Fibroblast of skin of right biceps (primary cell): ENCODE measurements at places on chromosomes 1 and 21.
A peak's percentile ranks its signal among the peaks of the same experiment; 100 is the strongest.

DNA sequence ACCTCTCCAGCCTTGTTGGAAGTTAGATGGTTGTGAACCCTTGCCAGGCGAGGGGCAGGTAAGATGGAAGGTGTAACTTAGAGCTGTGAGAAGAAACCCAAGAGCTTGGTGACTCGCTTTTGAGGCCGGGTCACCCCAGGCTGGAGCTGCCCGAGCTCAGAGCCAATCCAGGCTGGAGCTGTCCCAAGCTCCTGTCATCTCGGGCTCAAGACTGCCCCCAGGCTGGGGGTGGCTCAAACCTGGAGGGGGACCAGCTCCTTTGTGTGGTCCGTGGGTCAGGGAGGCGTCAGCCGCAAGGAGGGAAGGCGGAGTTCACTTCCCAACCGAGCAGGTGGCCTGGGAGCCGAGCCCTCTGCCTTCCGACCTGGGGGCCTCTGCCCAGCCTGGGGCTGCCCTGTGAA lies 2.0 kb downstream of the HUNK start:
- no peak for DNase-seq

GRCh38 chr1:62735491-62736171 lies 47.4 kb upstream of the DOCK7 start:
- peak; percentile 90 for DNase-seq

DNA sequence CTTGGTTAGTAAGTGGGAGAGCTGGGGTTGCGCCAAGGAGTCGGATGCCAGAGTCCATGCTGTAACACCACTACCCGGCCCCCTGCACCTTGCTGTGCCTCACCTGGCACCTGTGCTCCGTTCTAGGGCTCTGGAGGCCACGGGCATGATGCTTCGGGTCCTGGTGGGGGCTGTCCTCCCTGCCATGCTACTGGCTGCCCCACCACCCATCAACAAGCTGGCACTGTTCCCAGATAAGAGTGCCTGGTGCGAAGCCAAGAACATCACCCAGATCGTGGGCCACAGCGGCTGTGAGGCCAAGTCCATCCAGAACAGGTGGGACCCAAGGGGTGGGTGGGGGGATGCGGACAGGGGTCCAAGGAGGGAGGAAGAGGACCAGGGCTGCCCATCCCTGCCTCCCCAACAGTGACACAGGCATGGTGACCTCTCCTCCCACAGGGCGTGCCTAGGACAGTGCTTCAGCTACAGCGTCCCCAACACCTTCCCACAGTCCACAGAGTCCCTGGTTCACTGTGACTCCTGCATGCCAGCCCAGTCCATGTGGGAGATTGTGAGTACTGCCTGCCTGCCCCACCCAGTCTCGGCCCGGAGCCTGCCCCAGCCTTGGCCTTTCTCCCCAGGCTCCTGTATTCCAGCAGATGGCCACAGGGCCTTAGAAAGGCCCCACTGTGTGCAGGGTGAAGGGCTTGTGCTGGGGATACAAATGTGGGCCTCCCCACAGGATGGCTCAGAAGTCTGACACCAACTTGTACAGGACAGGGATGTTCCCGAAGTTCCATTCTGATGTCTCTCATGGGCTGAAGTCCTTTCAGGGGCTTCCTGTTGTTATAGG lies 9.6 kb upstream of the HTR6 start:
- no peak for DNase-seq

DNA sequence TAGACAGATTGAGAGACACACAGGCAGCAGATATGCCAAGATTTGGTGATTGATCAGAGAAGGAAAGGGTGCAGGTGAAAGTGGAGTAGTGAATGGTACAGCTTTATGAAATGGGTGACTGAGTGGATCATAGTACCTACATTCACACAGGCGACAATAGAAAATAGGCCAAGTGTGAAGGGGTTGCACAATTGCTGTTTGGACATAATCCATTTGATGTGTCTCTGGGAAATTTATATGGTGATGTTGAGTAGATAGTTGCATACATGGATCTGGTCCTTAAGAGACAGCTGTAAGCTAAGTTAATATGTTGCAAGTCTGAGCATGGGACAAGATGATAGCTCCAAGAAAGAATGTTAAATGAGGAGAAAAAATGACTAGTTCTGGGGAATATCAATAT lies 118.6 kb upstream of the COP1 start:
- no peak for DNase-seq

DNA sequence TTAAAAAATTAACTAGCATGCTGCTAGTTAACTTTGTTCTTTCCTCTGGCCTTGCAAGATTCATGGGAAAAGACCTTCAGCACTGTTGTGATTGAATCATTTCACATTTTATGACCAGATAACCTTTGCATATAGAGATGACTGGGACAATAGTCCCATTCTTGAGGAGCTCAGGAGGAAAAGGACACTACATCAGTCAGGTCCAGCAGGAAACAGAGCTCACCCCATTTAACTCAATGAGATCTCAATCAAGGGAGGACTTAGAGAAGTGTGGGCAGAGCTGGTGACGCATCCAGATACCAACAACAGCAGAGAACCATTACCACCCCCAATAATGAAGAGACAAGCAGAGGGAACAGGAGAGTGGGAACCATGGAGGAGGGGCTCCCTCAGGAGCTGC lies 109.4 kb upstream of the GUCA2B start:
- DNase-seq = no peak

DNA sequence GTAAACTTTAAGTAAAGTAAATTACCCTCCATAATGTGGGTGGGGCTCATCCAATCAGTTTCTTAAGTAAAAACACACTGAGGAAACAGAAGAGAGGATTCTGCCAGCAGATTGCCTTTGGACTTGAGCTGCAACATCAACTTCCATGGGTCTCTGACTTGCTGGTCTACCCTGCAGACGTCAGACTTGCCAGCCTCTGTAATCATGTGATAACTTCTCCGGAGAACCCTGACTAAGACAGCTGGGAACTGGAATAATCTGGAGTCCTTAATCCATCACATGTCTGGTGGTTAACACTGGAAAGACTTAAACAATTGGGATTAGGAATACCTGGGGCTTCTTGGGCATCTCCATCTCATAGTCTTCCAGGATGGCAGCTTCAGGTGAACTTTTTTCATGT lies 13.2 kb upstream of the CEP350 start:
- no peak for DNase-seq

DNA sequence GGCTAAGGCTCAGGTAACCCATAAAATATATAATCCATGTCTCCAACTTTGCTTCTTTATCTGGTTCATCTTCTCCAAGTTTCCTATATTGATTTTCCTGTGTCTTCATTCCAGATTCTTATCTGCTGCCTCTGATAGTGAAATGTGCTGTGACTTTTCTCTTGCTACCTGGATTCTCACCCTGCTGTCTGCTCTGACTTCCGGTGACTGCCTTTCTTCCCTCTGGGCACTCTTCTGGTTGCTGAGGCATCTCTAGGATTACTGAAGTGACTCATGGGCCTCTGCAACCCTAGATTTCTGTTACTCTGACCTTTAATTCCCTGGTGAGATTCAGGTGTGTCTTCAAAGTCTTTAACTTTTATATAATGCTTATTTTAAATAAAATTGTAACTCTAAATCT lies 46.9 kb downstream of the GIPC2 start:
- DNase-seq = no peak

DNA sequence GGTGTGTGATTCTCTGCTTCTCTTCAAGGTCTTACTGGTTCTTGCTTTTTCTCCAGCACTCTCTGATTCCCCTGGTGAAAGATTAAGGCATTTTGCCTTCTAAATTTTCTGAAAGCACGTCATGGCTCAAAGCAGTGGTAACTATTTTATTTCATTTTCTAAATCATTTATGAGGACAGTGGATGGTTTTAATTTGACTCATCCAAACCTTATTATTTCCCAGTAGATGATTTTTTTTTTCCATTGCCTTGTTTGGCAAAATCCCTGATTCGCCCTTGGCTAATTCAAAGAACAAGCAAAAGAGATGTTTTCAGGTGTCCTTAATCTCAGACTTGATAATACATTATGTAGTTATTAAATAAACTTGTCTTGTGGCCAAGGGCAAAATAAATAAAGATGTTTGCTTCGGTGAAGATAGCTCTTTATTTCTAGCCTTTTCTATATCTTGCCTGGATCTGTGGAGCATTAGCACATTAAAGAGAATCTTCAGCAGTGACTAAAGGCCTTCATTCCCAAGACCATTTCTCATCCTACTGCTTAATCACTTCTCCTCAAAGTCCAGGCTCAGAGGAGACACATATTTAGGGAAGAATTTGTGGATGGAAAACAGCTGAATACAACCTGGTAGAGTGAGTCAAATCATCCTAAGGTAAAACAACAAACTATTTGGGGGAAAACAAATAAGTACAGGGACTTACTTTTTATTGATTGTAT lies 359.8 kb downstream of the DUSP10 start:
- DNase-seq = peak; percentile 81

GRCh38 chr21:27564684-27565301 lies 597.9 kb upstream of the ADAMTS5 start:
- DNase-seq = peak; percentile 64

- no peak for DNase-seq
These were observed 5.7 kb downstream of the VANGL1 start for GRCh38 chr1:115647507-115647906.

DNA sequence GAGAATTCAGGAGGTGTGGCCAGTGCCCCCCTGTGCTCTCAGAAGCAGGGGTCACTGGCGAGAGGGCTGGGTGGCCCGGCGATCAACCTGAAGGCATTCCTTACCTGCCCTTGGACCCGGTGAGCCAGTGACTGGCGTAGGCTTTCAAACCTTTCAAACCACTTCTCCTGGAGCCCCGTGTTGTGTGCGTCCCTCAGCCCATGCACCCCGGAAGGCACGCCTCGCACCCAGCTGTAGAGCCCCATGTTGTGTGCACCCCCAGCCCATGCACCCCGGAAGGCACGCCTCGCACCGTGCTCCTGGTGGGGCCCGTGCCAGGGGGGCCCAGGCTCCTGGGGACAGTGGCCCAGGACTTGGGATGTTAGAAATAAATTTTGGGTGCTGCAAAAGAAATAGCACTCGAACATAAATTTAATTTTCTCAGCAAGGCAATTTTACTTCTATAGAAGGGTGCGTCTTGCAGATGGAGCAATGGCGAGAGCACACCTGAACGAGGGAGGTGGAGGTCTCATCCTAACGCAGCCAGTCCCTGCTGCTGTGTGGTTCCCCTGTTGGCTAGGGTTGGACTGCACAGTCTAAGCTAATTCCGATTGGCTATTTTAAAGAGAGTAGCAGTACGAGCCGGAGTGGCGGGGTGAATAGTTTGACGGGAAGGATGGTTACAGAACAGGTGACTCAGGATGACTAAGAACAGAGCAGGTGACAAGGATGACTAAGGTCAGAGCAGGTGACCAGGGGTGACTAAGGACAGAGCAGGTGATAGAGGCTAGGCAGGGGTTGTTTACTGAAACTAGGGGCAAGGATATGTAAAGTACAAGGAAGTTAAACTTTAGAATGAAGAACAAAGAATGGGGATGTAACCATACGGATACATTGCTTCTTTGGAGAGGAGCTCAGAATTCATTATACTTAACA lies 47.4 kb downstream of the PRKCZ start:
- no peak for DNase-seq

- DNase-seq = no peak
These were observed 696.6 kb upstream of the BRINP3 start for GRCh38 chr1:191174298-191174697.

GRCh38 chr1:147562819-147563218 lies 21.5 kb downstream of the BCL9 start:
- DNase-seq = no peak

DNA sequence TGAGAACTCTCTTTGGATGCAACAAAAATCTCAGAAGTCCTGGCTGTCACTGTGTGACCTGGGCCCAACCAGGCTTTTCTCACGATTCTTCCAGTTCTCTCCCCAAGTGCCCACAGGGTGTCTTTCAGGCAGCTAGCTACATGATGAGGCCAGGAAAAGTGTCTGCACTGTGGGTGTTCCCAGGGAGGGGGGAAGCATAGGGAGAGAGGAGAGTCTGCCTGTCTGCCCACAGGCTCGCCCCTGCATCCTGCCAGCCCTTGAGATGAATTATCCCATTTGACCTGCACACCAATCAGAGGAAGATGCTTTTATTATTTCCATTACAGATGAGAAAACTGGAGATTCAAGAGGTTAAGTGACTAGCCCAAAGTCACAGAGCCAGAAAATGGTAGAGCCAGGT lies 27.8 kb downstream of the FOXO6 start:
- DNase-seq = no peak

DNA sequence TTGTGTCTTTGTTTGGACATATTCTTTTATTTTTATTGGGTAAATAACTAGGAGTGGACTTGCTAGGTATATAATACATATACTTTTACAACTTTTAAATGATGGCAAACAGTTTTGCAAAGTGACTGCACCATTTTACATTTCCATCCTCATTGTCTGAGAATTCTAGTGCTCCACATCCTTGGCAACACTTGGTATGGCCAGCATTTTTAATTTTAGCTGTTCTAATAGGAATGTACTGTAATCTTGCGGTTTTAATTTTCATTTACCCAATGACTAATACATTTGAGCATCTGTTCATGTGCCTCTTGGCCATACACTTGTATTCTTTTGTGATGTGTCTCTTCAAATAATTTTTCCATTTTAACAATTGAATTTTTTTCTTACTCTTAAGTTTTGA lies 37.0 kb upstream of the ATP6V1G3 start:
- DNase-seq = peak; percentile 89

DNA sequence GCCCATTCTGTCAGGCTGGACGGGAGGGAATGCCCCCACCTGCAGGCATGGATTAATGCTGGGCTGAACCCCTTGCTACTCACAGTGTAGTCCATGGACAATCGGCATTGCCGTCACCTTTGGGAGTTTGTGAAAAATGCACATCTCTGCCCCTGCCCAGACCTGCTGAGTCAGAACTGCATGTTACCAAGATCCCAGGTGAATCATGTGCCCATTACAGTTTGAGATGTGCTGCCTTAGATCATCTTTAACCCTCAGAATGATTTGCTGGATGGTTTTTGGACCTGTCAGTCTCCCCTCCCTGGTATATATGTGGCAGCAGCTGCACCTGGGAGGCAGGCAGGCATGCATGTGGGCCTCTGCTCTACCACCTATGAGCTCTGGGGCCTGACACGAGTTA lies 15.0 kb downstream of the HTR6 start:
- DNase-seq = no peak

- peak; percentile 14 for DNase-seq
These were observed 158.9 kb upstream of the COA6 start for GRCh38 chr1:234214129-234214910.

DNA sequence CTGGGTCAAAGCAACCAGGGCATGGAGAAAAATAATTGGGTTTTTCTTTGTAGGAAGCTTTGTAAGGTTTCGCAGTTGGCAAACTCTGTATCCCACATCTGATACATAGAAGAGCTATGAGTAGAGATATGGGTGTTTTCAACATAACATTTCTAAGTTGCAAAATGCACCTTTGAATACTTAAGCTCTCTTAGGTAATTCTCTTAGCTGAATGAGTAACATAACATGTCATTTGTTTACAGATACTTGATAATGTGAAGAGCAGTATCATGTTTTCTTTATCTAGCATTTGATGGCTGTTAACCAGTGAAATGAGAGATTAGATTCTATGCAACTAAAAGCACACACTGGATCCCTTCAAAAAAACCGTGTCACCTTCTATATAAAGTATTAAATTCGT lies 21.6 kb downstream of the RAVER2 start:
- no peak for DNase-seq

- no peak for DNase-seq
These were observed 163.7 kb upstream of the POU3F1 start for GRCh38 chr1:38210021-38210894.
